Progenitor cell of endocrine pancreas (in vitro differentiated cells): ENCODE measurements at places on chromosomes 4 and X. TPM values are rescaled to one million over a fixed set of nuclear protein-coding genes. Genes with fewer than 3 reads are reported as not detected.
A peak's percentile ranks its signal among the peaks of the same experiment; 100 is the strongest.

DNA sequence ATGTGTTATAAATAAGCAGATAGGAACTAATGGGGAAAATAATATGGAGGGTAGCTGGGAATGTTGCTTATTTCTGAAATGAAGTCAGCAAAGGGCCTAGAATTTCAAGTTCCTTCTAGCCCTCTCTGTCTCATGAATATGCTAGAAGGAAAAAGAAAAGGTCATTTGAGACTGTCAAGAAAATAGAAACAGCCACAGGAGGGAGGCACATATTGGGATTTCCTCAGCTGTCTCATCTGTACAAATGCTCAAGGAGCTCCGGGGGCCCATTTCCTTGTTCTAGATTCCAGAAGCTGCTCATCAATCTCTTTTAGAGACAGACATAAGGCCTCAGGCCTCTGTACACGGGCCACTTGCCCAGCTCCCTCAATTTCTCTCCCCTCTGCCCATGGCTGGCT is 127.6 kb upstream of the ETNPPL start:
- peaks cover 17% of the 10 kb centered on the region for H3K4me1 ChIP-seq
- no peaks in the 10 kb centered on the region for H3K36me3 ChIP-seq
- H3K27ac ChIP-seq, result peak overlapping the region; percentile 82
- no peak overlapping the region for H3K4me3 ChIP-seq

The GPR82 gene
- total RNA-seq, result not detected in 2 replicates

DNA sequence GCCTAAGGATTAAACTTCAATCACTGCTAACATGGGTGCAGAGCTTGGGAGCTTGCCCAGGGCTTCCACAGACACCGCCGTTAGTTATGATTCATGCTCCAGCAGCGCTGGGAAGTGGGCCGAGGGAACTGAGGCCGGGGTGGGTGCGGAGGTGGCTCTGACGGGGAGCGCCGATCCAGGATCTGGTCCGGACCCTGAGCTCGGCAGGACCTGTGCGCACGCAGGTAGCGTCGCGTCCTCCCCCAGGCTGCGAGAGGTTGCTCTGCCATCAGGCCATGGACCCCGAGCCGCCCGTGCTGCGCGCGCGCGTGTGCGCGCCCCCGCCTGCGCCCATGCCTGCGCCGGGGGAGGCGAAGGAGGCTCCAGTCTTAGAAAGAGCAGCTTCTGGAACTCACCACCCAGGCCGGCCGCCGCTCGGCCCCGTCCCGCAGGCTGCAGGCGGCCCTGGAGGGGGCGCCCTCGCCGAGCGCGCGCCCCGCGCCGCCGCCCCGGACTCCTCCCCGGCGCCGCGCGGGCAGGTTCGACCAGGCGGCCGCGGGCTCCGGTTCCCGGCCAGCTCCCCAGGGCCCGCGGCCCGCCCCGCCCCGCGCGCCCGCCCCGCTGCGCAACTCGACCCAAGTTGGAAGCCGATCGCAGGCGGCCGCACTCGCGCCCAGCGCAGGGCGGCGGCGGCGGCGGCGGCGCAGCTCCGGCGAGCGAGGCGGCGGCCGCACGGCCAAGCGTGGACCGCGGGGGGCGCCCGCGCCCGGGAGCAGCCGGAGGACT is 732 bp upstream of the ADRA2C start:
- peaks cover 4% of the 10 kb centered on the region for H3K4me1 ChIP-seq
- peaks cover 38% of the 10 kb centered on the region for H3K27me3 ChIP-seq
- no peaks in the 10 kb centered on the region for H3K36me3 ChIP-seq

The SASH3 gene
- not detected in 2 replicates for total RNA-seq

The F11 gene
- 0.51 and 0.53 TPM in 2 replicates for total RNA-seq

The GLUD2 gene
- 11.3 and 12.0 TPM in 2 replicates for total RNA-seq

The EREG gene
- not detected in 2 replicates for total RNA-seq

DNA sequence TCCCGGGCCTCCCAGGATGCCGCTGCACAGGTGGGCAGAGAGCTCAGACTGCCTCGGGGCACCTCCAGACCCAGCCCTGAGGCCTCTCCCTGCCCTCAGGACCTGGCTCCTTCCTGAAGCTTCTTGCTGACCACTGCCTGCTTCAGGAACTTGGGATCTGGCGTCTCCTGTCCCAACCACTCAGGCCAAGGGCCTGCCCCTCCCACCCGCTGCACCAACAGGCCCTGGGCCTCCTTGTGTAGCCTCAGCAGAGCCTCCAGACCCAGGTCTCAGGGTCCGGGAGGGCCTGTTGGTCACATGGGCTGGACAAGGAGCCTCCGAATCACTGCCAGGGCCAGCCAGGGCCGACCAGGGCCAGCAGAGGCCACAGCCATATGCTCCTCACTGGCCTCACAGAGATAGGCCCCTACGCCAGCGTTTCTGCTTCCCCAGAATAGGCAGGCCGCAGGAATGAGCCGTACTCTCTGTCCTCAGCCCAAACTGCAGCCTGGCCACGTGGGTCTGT is 2.8 kb downstream of the MXD4 start:
- no peaks in the 10 kb centered on the region for H3K27me3 ChIP-seq
- DNase-seq, result peak; percentile 8
- peaks cover 2% of the 10 kb centered on the region for H3K4me1 ChIP-seq
- H3K27ac ChIP-seq, result no peak overlapping the region
- H3K36me3 ChIP-seq, result peaks cover 3% of the 10 kb centered on the region

DNA sequence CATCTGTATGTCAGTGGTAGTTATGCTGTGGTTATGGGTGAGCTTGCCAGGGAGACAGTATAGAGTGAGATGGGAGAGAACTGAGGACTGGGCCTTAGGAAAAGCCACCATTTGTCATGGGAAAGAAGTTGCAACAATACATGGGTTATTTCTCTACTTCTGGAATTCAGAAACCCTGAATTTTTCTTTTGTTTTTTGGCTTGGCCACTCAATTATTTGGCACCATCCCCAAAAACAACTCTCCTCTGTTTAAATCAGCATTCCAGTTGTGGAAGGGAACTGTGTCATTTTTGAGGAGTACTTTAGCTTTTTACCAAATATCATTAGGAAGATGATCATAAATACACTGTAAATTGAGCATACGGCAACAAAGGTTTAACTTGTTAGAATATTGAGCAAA is 41.1 kb upstream of the ACSL4 start:
- no peak overlapping the region for H3K4me3 ChIP-seq
- no peak for DNase-seq
- no peaks in the 10 kb centered on the region for H3K27me3 ChIP-seq

The PTPN13 gene
- 55.2 and 63.1 TPM in 2 replicates for total RNA-seq

The RAB9B gene
- total RNA-seq, result 2.4 and 2.8 TPM in 2 replicates

GRCh38 chr4:48787056-48787455 is 7.0 kb upstream of the FRYL start:
- H3K27ac ChIP-seq, result no peak overlapping the region
- H3K4me1 ChIP-seq, result peaks cover 4% of the 10 kb centered on the region
- DNase-seq, result no peak
- H3K4me3 ChIP-seq, result no peak overlapping the region
- no peaks in the 10 kb centered on the region for H3K36me3 ChIP-seq

The AKAP14 gene
- not detected in 2 replicates for total RNA-seq

GRCh38 chrX:631802-632365 is 1.3 kb downstream of the SHOX start:
- no peak overlapping the region for H3K27ac ChIP-seq
- no peak overlapping the region for H3K4me3 ChIP-seq
- H3K4me1 ChIP-seq, result no peaks in the 10 kb centered on the region
- H3K27me3 ChIP-seq, result peaks cover 81% of the 10 kb centered on the region
- DNase-seq, result no peak

DNA sequence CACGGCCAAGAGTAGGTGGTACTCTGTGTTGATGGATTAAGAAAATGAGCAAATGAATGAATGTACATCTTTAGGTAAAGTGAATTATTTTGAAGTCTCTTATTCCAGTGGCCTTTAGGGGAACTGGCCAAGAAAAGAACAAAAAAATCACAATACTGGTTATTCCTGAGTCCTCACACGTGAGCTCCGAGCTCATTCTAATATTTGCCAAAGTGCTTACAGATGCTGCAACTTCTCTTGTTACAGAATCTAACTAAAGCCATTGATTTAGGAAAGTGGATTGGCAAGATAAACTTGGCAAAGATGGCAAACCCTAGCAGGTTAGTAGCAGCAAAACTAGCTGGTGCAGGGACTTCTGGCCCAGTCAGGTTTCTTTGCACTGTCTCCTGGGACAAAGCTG is 37.6 kb downstream of the IDS start:
- H3K27ac ChIP-seq, result no peak overlapping the region
- H3K36me3 ChIP-seq, result no peaks in the 10 kb centered on the region

GRCh38 chr4:30802622-30803323 is 82.6 kb downstream of the PCDH7 start:
- H3K27ac ChIP-seq, result no peak overlapping the region
- H3K27me3 ChIP-seq, result no peaks in the 10 kb centered on the region
- H3K4me3 ChIP-seq, result no peak overlapping the region
- no peaks in the 10 kb centered on the region for H3K36me3 ChIP-seq

- peaks cover 6% of the 10 kb centered on the region for H3K4me1 ChIP-seq
- no peak overlapping the region for H3K4me3 ChIP-seq
- H3K36me3 ChIP-seq, result no peaks in the 10 kb centered on the region
- no peaks in the 10 kb centered on the region for H3K27me3 ChIP-seq
Measured at GRCh38 chr4:182018691-182019090, 224.5 kb upstream of the TENM3 start.

DNA sequence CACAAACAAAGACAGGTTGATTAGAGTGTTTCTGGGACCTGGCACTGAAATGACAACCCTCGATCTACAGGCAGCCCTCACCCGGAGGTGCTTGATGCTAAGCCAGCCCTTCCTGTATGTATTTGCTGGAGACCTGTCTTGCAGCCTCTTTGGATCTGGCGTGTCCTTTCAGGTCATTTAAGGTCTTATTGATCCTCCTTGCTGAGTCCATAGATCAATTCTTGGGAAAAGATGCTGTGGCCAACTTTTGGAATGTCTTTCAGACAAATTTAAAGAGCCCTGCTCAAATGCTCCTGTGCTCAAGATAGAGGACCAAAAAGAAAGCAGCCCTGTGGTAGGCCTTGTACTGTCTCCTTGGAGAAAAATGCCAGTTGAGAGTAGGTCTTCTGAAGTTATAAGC is 6.8 kb upstream of the SETD7 start:
- no peak overlapping the region for H3K4me3 ChIP-seq
- peaks cover 12% of the 10 kb centered on the region for H3K27me3 ChIP-seq
- H3K36me3 ChIP-seq, result no peaks in the 10 kb centered on the region
- no peak for DNase-seq

- no peaks in the 10 kb centered on the region for H3K4me1 ChIP-seq
- no peaks in the 10 kb centered on the region for H3K36me3 ChIP-seq
- no peak overlapping the region for H3K27ac ChIP-seq
- peaks cover 3% of the 10 kb centered on the region for H3K27me3 ChIP-seq
Measured at GRCh38 chr4:151991884-151992167, 231.0 kb upstream of the GATB start.

DNA sequence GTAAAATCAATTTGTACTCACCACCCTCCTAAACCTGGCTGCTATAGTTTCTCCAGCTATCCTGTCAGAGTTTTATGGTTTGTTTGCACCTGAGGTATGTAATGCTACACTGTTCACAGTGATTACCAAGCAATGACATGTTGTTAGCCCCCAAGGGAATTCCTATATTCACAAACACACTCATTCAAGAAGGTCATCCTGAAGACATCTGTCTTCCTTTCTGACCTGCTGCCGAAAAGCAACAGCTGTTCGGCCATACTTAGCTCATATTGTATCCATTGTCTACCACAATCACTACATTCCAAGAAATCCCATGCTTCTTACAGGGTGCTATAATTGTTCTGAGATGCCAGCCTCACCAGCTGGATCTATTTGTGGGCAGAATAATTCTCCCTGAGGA is 160.1 kb upstream of the GYPA start:
- no peak for DNase-seq
- H3K4me3 ChIP-seq, result no peak overlapping the region
- H3K4me1 ChIP-seq, result peaks cover 12% of the 10 kb centered on the region
- H3K27me3 ChIP-seq, result no peaks in the 10 kb centered on the region

DNA sequence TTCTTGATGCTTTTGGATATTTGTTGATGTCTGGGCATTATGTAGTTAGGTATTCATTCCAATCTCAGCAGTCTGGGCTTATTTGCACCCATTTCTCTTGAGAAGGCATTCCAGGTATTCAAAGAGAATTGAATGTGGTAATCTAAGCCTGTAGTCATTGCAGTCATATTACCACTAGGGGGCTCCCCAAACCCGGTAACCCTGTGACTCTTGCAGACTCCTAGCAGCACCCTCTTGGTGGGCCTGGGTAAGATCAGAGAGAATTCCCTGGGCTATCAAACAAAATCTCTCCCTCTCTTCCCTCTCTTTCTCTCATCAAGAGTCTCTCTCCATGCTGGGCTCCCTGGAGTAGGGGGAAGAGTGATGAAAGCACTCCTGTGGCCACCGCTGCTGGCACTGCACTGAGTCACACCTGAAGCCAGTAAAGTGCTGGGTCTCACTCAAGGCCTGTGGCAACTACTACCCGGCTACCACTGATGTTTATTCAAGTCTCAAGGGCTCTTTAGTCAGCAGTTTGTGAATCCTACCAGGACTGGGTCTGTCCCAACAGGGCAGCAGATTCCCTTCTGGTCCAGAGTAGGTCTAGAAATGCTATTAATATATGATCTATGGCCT is 187.7 kb upstream of the NUDT10 start:
- no peaks in the 10 kb centered on the region for H3K36me3 ChIP-seq
- no peak overlapping the region for H3K27ac ChIP-seq
- H3K4me3 ChIP-seq, result no peak overlapping the region
- H3K27me3 ChIP-seq, result no peaks in the 10 kb centered on the region

DNA sequence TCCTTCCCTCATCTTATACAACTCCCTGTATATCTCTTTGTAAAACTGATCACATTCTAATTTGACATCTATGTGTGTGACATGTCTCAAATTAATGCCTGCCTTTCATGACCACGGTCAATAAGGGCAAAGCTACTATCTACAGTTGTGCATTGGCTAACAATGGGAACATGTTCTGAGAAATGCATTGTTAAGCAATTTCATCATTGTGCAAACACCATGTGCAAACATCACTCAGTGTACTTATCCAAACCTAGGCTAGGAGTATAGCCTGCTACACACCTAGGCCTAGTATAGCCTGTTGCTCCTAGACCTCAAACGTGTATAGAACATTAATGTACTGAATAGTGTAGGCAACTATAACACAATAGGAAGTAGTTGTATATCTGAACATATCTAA is 95.0 kb downstream of the BANK1 start:
- peaks cover 39% of the 10 kb centered on the region for H3K27me3 ChIP-seq
- H3K4me3 ChIP-seq, result no peak overlapping the region
- H3K4me1 ChIP-seq, result peaks cover 6% of the 10 kb centered on the region
- DNase-seq, result no peak
- peak overlapping the region; percentile 77 for H3K27ac ChIP-seq

The SMARCA5 gene
- 86.2 and 88.7 TPM in 2 replicates for total RNA-seq
